ENCODE measurements at places on chromosomes 12 and 14. TPM values are rescaled to one million over a fixed set of nuclear protein-coding genes. Genes with fewer than 3 reads are reported as not detected.

The RILPL1 gene
- total RNA-seq: 12.1 TPM

DNA sequence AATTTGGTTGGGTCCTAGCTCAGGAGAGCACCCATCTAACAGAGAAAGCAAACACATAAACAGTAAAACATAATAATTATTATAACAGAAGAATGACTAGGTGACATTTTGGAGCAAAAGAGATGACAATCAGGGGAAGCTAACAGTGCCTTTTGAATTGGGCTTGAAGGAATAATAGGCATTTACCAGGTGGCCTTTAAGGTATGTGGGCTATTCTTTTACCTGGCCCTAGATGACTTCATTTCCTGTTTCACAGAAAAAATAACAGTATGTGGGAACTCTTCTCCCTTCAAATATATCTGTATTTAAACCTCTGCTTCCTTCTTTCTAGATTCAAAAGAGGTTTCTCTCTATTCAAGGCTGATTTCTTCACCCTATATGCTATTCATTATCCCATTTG, 3.8 kb downstream of the IRAK4 start:
- no peak for DNase-seq

DNA sequence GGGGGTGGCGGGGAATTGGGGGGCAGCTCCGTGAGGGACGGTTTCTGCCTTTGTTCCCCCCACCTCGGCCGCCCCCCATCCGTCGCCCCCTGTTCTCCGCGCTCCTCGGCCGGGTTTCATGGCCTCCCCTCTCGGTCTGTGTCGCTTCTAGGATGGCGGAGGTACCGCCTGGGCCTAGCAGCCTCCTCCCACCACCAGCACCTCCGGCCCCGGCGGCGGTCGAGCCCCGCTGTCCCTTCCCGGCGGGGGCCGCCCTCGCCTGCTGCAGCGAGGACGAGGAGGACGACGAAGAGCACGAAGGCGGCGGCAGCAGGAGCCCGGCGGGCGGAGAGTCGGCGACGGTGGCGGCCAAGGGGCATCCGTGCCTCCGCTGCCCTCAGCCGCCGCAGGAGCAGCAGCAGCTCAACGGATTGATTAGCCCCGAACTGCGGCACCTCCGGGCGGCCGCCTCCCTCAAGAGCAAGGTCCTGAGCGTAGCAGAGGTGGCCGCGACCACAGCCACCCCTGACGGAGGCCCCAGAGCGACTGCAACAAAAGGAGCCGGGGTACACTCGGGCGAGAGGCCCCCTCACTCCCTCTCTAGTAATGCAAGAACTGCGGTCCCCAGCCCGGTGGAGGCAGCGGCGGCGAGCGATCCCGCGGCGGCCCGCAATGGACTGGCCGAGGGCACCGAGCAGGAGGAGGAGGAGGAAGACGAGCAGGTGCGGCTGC, 575 bp downstream of the NAA30 start:
- no peak for DNase-seq

DNA sequence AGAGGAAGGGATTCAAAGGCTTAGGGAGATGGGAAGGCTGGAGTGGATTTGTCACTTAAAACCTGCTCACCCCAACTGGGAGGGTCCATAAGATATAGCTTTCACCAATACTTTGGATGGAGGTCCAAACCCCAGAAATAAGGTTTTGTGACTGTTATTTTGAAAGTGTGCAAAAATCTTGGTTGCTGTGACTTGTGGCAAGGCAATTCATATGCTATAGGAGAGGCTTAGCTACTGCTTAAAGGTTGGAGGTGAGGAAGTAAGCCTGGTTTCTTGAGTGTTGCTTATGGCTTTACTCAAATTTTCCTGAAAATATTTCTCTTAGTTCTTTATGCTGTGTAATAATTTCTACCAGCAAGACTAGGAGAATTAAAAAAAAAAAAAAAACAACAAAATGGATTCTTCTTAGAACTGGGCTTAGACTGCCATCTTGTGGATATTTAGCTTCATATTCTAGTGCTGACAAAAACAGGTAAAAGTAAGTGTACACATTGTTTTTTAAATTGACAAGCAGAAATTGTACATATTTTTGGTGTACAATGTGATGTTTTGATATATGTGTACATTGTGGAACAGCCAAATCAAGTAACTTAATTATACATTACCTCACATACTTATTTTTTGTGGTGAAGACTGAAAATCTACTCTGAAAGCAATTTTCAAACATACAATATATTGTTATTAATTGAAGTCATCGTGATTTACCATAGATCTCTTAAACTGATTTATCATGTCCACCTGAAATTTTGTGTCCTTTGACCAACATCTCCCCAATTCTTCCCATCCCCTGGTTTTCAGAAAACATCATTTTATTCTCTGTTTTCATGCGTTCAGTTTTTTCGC, 23.0 kb downstream of the PDE6H start:
- peak; percentile 31 for DNase-seq

- no peak for DNase-seq
Measured at GRCh38 chr12:11807458-11807857, 158.0 kb downstream of the ETV6 start.

The TRPV4 gene
- total RNA-seq: 0.75 TPM

GRCh38 chr12:88782351-88782750, 202.1 kb upstream of the KITLG start:
- no peak for DNase-seq

All from kidney epithelial cell (primary cell).